ENCODE measurements at places on chromosomes 12 and 14. TPM values are rescaled to one million over a fixed set of nuclear protein-coding genes. Genes with fewer than 3 reads are reported as not detected.

DNA sequence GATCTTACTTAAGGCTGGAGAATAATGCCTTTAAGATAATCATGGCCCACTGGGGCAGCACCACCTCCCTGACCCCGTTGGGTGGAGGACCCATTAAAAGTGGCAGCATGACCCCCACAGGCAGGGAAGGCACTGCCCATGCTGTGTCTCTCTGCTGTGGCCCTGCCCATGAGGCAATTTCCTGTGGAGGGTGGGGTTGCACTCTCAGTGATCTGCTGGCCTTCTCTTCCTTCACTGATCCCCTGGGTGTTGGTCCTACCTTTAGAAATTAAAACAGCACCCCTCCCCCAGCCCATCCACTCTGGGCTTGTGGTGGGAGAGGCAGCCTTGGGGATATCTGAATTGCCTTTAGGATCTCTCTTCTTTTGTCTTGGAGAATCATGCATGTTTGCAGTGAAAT is 17.3 kb downstream of the KLRK1 start:
- no peak for DNase-seq

LRIG3 gene
- 65.7 TPM for total RNA-seq

DNA sequence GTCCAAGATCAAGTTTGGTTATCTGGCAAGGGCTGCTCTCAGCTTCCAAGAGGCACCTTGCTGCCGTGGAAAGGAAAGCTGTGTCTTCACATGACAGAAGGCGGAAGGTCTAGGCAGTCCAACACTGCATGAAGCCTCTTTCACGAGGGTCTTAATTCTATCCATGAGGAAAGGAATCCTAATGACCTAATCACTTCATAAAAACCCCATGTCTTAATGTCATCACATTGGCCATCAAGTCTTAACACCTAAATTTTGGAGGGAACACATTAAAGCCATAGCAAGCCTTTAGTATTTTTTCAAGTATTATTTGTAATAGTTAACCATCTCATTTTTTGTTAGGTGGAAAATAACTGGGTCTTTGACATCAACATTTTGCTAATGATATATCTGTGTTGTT is 858.3 kb downstream of the FLRT2 start:
- no peak for DNase-seq

GRCh38 chr14:98853063-98853729 is 418.8 kb downstream of the BCL11B start:
- no peak for DNase-seq

DNA sequence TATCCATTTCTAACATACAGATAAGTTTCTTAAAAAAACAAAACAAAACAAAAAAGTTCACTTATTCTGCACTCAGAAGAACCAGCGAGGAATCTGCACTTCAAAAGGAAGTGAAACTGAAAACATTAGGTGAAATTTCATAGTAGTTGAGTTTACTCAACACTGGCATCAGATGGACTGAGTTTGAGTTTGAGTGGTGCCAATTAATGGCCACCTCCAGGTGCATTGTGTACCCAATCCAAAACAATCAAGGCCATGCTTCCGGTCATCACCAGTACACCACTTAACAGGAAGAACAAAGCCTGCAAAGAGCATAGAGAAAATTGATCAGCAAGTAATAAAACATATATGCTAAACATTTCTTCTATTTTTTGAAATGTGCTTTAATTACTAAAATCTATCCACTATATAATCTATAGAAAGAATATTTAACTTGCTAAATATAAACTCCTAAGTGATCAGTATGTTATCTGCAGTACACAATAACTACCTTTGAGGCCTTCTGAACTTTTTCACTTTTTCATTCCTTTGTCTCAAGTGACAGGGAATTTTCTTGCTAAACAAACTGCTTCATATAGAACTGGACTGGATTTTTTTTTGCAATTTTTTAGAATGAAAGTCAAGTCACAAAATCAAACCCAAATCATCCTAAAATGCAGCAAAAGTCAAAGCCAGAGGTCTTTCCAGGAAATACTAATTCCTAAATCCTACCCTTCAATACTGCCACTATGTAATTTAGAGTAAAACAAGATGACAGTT is 11.5 kb downstream of the SLC38A2 start:
- DNase-seq, result peak; percentile 19

Measured in fibroblast of lung (primary cell).